ENCODE measurements at places on chromosomes 2 and 18. TPM values are rescaled to one million over a fixed set of nuclear protein-coding genes. Genes with fewer than 3 reads are reported as not detected.

DNA sequence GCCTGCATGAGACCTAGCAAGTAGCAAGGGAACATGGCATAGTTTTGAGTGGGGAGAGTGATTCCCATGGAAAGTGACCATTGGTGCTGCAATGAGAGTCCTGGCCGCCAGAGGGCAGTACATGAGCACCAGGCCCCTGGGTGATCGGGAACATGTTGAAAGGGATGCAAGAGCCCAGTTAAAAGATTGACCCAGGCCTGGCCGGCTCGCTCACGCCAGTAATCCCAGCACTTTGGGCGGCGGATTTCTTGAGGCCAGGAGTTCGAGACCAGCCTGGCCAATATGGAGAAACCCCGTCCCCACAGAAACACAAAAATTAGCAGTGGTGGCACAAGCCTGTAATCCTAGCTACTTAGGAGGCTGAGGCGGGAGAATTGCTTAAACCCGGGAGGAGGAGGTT, 22.2 kb downstream of the FAP start:
- peak; percentile 67 for DNase-seq

GRCh38 chr2:43469713-43470112, 126.1 kb downstream of the THADA start:
- DNase-seq, result no peak

GRCh38 chr18:80108739-80109675, at the start of gene ADNP2:
Gene ADNP2 (plus strand): TSS chr18:80109262. CDS start chr18:80117543, 8,281 bp downstream.
- peak; percentile 96 for DNase-seq

GRCh38 chr18:76455003-76455676, 39.9 kb downstream of the ZNF516 start:
- no peak for DNase-seq

DNA sequence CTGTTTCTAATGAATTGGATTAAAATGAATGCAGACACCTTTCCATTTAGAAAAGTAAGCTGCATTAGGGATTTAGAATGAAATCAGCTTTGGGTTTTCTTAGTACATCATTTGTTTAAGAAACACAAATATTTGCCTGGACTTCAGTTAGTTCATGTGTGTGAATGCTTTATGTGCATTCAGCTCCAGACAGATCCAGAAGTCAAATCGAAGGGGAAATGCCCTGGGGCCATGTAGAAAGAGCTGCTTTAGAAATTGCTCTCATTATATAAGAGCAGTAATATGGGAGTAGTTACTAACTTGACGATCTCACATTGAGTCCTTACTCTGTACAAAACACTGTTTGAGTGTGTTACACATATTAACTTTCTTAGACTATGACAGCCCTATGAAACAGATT, 88.0 kb upstream of the TTC39C start:
- DNase-seq, result peak; percentile 9

DNA sequence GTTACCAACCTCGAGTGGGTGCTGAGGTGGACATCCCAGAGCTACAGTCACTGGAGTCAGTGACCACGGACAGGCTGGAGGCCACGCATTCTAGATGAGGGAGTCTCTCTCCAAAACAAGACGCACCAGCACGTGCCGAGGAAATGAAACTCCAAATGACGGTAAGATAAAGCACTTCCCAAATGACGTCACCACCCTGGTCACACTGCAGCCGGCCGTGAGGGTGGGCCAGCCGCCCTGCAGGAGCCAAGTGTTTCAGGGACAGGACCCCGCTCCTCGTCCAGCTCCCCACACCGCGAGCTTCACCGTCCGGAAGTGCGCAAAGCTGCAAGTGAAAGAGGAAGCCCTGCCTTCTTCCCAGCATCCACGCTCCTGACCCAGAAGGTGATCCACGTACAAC, 99.4 kb downstream of the ZNF516 start:
- DNase-seq, result no peak

- DNase-seq, result peak; percentile 54
These were observed 27.9 kb downstream of the RMND5A start for GRCh38 chr2:86747711-86748639.

DNA sequence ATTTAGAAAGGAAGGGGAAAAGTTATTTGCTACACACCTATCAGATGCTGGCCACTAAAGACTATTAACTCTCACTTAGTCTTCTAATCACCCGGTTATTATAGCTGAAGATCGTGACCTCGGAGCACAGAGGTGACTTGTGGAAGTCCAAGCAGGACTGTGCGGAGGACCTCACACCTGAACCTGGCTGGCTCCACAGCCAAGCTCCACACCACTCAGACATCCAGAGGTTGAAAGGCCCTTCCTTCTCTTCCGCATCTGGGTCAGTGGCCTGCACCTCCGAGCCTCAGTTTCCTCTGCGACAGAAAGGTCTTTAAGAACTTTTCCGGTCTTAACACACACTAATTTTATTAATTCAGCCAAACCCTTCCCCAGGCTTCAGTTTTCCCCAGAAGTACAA, 57.9 kb downstream of the TNS1 start:
- DNase-seq, result no peak

DNA sequence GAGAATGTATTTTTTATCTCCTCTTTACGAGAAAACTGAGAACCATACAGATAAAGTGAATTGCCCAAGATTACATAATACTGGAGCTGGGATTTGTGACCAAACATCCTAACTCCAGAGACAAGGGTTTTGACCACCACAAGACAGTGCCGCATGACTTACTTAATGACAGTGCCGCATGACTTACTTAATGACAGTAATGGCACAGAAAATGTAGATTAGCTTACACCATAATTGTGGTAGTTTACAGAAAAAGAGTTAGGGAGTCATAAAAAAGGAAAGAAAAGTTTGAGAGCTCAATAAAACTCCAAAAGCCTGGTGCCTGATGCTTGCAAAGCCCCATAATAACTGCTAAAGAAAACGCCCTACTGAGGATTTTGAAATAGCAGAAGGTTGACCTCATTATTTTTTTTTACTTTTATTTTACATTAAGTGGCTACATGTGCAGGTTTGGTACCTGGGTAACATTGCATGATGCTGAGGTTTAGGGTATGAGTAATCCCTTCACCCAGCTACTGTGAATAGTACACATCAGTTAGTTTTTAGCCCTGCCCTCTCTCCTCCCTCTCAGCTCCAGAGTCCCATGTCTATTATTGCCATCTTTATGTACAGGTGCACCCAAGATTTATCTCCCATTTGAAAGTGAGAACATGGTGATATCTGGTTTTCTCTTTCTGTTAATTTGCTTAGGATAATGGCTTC, 310.0 kb upstream of the UBE2E3 start:
- no peak for DNase-seq

- DNase-seq, result peak; percentile 40
These were observed 51.7 kb upstream of the ACVR2A start for GRCh38 chr2:147792966-147793617.

DNA sequence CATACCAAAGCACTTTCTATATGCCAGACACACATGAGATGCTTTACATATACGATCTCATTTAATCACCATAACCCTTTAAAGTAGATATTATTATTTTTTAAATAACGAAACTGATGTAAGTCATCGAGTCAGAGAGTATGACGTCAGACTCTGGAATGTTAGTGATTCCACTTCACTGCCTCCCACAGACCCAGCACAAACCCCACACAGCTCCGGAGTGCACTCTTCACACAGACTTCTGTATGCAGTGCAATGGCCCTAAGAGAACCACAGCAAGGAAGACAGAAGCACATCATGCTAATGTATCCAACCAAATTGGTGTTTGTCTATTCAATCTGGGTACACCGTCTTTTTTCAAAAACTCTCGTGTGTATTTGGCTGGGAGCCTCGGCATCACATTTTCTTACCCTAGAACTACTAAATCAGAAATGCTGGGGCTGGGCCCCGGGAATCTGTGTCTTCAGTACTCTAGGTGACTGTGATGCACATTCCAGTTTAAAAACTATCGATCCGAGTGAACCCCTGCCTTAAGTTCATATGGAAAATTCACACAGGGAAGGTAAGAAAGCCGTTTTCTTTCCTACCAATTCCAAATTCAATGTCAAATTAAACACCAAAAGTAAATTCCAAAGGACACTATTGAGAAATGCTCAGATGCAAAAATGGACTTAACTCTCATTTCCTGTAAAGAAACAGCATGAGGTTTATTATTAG, 117.7 kb upstream of the ACVR1C start:
- DNase-seq, result peak; percentile 28

GRCh38 chr2:218329027-218329825, 27.4 kb upstream of the CATIP start:
- no peak for DNase-seq

- DNase-seq, result no peak
These were observed 47.0 kb upstream of the MAP3K20 start for GRCh38 chr2:173028671-173029070.

GRCh38 chr2:231664727-231665126, 43.6 kb upstream of the PTMA start:
- no peak for DNase-seq

R3HDM1 gene
- 13.9 TPM for total RNA-seq

PPP4R1 gene
- total RNA-seq, result 86.4 TPM

KIAA2012 gene
- total RNA-seq, result not detected

FASTKD2 gene
- 33.5 TPM for total RNA-seq
